ENCODE measurements at places on chromosomes 11 and 22.

DNA sequence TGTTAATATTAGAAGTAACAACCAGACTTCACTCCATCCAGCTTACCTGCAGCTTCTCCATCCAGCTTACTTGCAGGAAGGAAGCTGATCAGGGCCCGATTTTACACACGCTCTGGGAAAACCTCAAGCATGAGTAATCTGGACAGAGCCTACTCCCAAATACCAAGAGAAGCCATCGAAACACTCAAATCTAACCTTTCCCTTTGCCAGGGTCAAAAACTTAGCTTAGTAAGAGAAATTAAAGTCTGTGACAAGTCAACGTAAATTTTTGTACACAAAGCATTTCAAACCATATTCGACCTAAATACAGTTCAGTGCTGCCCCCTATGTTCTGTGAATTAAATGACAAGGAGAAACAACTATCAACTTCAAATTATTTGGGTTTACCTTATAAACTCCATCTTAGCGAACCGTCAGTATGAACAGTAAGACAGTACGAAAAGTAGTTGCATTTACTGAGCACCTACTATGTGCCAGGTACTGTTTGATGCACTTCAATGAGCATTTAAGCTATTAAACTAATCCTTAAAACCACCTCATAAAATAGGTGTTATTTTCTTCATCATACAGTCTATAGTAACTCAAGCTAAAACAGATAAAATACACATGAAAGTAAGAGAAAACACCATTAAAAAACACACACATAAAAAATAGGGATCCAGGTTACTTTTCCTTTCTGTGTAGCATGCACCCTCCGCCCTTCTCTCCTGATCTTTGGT, 36.9 kb downstream of the ARFGAP3 start:
- no peak for DNase-seq

- DNase-seq: no peak
Measured at GRCh38 chr11:121105481-121106195, 4.6 kb downstream of the TECTA start.

DNA sequence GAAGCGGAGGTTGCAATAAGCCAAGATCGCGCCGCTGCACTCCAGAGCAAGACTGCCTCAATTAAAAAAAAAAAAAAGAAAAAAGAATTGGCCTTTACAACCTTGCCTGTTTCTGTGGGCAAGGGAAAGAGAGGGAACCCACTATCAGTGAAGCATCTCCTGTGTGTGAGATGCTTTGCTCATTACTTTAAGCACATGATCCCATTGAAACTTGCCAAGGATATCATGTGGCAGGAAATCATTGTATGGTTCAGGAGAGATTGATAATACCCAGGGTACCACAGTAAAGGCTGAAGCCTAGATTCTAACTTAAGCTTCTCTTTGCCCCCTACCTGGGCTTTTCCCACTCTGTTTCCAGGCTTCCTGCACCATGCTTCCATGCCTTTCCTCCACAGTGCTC, 3.6 kb downstream of the LDLRAD3 start:
- no peak for DNase-seq

DNA sequence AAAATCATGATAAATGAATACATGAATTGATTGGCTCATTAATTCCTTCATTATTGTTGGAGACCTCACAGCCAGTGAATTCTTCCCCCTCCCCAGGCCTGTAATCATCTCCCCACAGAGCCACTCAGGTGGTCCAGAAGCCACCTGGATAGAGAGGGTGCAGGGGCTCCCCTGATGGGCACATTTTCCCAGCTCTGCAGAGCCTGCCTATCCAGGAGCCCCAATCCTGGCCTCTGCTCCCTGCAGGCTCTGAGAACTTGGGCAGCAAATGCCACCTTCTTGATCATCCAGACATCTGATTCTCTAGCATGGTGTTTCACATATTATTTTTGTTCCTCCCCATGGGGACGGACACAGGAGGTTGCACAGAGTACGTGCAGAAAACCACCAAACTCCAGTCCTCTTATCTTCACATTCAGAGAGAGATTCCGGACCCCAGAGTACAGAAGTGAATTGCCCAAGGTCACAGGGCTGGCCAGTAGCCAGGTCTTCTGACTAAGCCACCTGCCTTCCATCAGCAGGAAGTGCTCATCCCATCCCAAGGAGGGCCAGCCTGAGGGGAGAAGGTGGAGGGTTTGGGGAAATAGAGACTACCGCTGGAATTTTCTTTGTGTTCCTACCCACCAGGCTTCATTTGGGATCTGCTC, 348.0 kb downstream of the BUD13 start:
- no peak for DNase-seq

GRCh38 chr11:66056501-66056900, 4.3 kb downstream of the SF3B2 start:
- no peak for DNase-seq

DNA sequence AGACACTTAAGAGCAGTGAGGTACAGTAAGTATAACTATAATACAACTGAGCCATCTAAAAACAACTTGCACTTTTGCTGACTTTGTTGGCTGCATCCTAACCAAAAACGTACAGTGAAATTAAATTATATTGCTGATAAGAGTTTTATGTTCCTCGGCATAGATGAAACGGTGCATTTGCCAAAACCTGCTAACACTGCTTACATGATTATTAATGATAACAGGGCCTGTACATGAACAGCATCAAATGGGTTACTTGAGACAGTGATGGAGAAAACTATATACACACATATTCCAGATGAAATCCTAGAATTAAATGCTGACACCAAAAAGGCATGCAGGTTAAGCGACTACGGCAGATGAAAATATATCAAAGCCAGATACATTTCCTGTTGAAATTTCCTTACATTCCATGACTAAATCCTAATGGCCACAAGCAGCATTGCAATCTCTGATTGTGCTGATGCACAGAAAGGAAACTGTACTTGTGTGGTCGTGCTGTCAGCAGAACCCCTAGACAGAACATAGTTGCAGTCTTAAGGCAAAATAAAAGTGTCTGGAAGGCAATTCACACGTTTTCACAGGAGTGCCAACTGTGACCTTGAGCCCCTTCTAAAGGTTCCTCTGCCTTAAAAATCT, 143.9 kb downstream of the CADM1 start:
- no peak for DNase-seq

DNA sequence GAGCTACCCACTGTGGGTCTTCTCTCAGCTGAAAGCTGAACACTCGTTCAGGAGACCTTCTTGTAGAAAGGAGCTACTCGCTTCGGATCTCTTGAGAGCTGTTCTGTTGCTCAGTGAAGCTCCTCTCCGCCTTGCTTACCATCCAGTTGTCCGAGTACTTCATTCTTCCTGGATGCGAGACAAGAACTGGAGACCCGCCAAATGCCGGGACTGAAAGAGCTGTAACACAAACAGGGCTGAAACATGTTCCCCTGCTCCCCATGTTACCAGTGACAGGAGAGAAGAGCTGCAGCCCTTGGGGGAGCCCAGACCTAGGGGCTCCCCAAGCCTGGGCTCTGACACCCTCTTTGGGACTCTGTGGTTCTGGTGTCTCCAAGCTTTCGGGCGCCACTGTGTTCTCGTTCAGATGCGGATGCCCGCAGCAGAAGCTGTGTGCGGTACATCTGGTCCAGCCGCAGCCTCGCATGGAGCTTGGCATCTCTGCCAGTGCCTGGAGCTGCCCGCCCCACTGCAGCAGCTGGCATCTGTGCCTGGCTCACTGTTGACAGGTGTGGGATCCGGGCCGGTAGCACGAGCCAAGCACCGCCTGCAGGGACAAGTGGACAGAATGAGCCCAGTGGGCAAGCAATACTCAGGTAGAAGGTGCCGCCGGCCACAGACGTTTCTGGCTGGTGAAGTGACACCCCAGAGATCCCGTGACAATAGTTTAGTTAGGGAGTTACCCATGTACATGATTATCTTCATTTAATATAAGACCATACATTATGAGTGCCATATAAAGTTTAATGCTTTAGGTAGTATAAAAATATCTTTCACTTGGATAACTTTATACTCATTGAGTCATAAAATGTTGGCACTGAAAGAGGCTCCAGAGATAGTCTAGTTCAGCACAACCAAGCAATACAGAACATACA, 49.1 kb downstream of the EMSY start:
- no peak for DNase-seq

- no peak for DNase-seq
Measured at GRCh38 chr22:22839570-22840314, 47.9 kb upstream of the IGLL5 start.

GRCh38 chr11:101574886-101575285, 8.9 kb downstream of the TRPC6 start:
- DNase-seq: no peak

- DNase-seq: no peak
Measured at GRCh38 chr11:111557425-111558111, 17.0 kb downstream of the LAYN start.

DNA sequence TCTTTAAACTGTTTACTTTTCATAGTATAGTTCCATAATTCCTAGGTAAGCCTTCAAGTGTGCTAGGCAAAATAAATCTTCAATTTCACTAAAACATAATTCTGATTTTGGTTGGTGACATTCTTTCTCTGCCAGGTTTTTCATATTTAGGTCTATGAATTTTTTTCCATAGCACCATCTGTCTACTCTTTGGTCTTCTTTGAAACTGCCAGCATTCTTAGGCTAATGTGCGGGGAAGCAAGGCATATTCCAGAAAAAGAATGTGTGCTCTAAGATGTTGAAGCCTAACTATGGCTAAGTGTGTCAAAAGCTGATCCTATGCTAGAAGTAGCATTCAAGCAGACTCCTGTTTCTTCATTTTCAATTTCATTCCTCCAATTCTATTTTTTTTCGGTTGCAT, 213.9 kb upstream of the C11orf87 start:
- no peak for DNase-seq

GRCh38 chr11:114285599-114285998, 10.6 kb upstream of the NNMT start:
- DNase-seq: no peak

- no peak for DNase-seq
Measured at GRCh38 chr11:2798951-2799761, 86.4 kb downstream of the CDKN1C start.

- no peak for DNase-seq
Measured at GRCh38 chr11:1505480-1505879, 18.9 kb upstream of the MOB2 start.

DNA sequence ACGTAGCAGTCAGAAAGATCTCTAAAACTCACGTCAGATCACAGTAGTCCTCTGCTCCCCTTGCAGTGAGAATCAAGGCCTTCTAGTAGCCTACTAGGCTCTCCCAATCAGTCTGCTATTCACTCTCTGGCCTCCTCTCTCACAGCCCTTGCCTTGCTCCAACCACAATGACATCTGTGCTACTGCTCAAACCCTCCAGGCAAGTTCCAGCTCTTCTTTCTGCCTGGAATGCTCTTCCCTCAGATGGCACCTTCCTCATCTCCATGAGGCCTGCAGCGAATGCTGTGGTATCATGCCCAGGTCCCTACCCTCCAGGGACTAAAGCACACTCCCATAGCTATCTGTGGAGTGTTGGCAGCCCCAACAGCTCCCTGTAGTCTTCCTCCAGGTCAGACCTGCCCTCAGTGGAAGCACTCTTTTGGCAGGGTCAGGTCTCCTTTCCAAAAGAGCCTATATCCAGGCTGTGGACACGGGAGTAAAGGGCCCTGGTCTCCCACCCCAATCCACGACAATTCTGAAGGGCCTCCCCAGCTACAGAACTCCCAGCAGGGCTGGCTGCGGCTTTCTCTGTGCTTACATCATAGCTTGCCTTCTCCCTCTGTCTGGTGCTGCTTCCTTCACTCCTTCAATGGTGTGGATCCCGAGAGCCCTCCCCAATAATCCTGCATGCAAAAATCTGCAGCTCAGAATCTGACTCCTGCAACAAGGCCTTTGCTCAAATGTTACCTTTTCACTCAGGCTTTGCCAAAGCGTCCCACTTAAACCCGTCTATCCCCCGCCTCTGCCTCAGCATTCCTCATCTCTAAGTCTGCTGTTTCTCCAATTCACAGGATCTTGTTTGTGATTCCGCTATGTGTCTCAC, 8.9 kb downstream of the HIRA start:
- no peak for DNase-seq

GRCh38 chr11:2072551-2073261, 66.5 kb downstream of the IGF2 start:
- DNase-seq: no peak

DNA sequence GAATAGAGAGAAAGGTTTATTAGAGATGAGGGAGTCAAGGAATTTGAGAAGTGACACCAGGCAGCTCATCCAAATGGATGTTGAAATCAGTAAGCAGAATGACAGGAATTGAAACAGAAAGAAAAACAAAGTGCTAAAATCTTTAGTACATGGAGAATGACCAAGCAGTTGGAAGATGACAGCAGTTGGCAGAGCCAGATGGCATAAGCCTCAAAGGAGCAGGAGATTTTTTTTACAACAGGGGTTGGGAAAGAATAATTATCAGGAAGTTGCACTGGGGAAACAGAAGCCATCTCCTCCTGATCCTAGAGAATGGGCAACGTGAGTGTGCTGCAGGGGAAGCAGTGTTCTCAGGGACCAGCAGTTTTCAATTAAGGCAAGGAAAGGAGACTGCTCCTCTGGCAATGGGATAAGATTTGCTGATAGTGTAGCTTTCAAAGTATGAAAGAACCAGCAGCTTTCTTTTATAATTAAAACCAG, 28.9 kb downstream of the RAB39A start:
- DNase-seq: no peak

DNA sequence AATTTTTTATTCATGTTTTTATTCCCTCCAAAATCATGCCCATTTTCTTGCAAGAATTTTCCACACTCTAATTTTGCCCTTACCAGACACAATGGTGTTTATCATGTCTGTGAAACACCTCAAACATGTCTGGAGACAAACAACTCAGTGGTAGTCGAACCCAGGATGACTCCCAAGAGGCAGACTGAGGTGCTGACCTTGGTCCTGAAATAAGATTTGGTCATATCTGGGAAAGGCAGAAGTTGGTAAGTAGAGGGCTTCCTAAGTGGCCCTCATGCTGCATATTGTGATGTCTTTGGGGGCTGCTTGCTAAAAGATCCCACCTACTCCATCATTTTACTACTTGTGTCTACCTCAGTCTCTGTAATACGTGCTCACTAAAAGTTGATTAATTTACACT, 369.4 kb upstream of the ISX start:
- no peak for DNase-seq

GRCh38 chr11:100766764-100767163, 79.7 kb downstream of the ARHGAP42 start:
- DNase-seq: no peak

- no peak for DNase-seq
Measured at GRCh38 chr11:47852053-47852452, 3.9 kb upstream of the NUP160 start.

- no peak for DNase-seq
Measured at GRCh38 chr11:45796461-45796861, 8.5 kb upstream of the SLC35C1 start.

DNA sequence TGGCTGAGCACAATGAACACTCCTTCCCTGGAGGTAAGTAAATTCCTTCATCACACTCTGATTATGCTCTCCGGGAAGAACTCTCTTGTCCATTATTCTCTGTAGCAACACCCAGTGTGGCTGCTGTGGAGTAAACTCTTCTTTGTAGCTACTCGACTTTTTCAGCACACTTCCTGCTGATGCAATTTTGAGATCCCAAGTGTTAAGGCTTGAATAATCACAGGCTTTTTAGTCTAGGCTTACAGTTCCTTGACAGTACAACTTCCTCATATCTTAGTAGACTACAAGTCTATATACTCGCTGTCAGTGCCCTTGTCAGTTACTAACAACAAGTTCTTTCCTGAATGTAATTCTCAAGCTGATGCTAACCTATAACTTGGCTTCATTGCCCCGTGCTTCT, 301.8 kb upstream of the API5 start:
- no peak for DNase-seq

GRCh38 chr11:121930004-121930965, 185.7 kb downstream of the BLID start:
- no peak for DNase-seq

Measured in amygdala (tissue), 56 donors.